ENCODE measurements at places on chromosomes 3 and 15. TPM values are rescaled to one million over a fixed set of nuclear protein-coding genes. Genes with fewer than 3 reads are reported as not detected.

Gene GOLGA8J
- polyA plus RNA-seq: not detected

Gene ZNF502
- polyA plus RNA-seq: 1.9 TPM

Gene COL6A5
- polyA plus RNA-seq: not detected

Gene MEGF11
- 2.7 TPM for polyA plus RNA-seq

Gene CCRL2
- 10.4 TPM for polyA plus RNA-seq

Gene PLAAT1
- 39.2 TPM for polyA plus RNA-seq

Gene CTSH
- 26.5 TPM for polyA plus RNA-seq

Gene CYP1A2
- polyA plus RNA-seq: not detected

Gene SPTBN5
- 0.62 TPM for polyA plus RNA-seq

Gene POTEB3
- polyA plus RNA-seq: not detected

Gene SNTN
- polyA plus RNA-seq: not detected

Gene CCR8
- polyA plus RNA-seq: not detected

Gene CIDEC
- not detected for polyA plus RNA-seq

Gene RGMA
- 1.0 TPM for polyA plus RNA-seq

Gene SCAANT1
- polyA plus RNA-seq: 2.0 TPM

Gene SLC12A1
- polyA plus RNA-seq: not detected

Gene CLDN11
- polyA plus RNA-seq: 0.16 TPM

Gene CTXN2
- 0.06 TPM for polyA plus RNA-seq

Gene SCAMP5
- 1.2 TPM for polyA plus RNA-seq

Gene CGNL1
- 75.4 TPM for polyA plus RNA-seq

Gene TMIE
- polyA plus RNA-seq: 0.53 TPM

Gene UBA7
- 4.4 TPM for polyA plus RNA-seq

Gene SUSD5
- 4.5 TPM for polyA plus RNA-seq

Gene FBXW12
- not detected for polyA plus RNA-seq

Gene SLC28A1
- polyA plus RNA-seq: 0.41 TPM

Gene GATA2
- 22.7 TPM for polyA plus RNA-seq

Gene SYNM
- polyA plus RNA-seq: 5.4 TPM

Gene IL20RB
- 0.59 TPM for polyA plus RNA-seq

Gene TEX9
- polyA plus RNA-seq: 8.4 TPM

Gene TFRC
- 81.1 TPM for polyA plus RNA-seq

Gene STRIT1
- polyA plus RNA-seq: not detected

Gene TLR9
- polyA plus RNA-seq: not detected

Gene PAK6
- 8.3 TPM for polyA plus RNA-seq

Gene DUOXA1
- polyA plus RNA-seq: not detected

Gene FOXB1
- not detected for polyA plus RNA-seq

Gene PDZRN3
- polyA plus RNA-seq: 63.9 TPM

Gene PLCH1
- polyA plus RNA-seq: 6.2 TPM

Gene HGD
- polyA plus RNA-seq: not detected
